Karpas-422 (cell line): ENCODE measurements at places on chromosomes 12 and 14. TPM values are rescaled to one million over a fixed set of nuclear protein-coding genes. Genes with fewer than 3 reads are reported as not detected.

DNA sequence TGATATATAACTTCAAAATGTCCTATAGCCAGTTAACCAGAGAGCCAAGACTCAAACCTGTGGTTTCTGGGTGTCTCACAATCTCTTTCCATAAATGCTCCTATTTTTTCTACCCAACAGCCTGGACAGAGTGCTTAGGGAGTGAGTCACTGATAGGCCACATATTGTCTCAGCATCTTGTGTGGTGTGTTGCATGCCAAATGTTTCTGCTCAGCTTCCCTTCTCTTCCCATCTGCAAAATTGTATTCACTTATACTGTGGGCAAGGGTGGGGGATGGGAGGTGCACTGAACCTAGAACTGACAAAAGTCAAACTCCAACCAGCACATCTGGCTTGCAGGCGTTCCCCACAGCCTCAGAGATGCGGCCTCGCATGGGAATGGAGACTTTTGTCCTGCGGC lies 123.3 kb downstream of the KCNA5 start:
- no peaks in the 10 kb centered on the region for H3K4me1 ChIP-seq
- H3K27ac ChIP-seq: no peak overlapping the region
- H3K4me3 ChIP-seq: no peak overlapping the region
- DNase-seq: no peak

- 0 out of 2 replicates have a peak, but pooled peaks cover 2% of the 10 kb centered on the region for H3K27me3 ChIP-seq
- no peaks in the 10 kb centered on the region for H3K36me3 ChIP-seq
- no peak for DNase-seq
Measured at GRCh38 chr12:113449299-113449698, 22.4 kb downstream of the LHX5 start.

DNA sequence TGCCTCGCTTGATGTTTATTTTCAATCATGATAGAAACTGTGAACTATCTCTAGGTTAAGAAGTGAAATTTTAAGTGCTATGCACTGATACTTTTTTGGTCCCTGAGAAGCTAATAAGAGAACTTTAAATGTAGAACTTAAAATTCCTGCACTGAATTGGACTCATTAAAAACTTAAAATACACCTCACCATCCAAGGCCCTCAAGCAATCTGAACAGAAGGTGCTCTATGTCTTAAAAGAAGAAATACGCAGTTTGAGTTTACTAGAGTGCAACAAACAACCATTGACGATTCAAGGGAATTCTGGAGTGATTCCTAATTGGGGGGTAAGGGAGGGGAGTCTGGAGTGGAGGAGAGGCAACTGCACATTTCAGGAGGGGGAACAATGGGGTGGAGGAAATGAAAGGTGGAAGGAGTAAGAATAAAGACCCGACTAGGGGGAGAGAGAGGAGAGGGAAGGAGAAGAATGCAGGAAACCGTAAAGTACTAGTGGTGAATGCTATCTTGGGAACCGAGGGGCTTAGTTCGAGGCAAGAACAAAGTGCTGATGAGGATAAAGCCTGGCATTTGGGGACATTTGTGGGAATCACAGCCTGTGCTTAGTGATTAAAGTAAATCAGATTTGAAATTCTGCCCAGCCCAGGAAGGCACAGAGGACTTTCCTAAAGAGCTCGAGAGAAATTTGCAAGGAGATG lies 389.7 kb downstream of the AACS start:
- H3K4me1 ChIP-seq: no peaks in the 10 kb centered on the region
- no peaks in the 10 kb centered on the region for H3K36me3 ChIP-seq
- no peaks in the 10 kb centered on the region for H3K27me3 ChIP-seq
- no peak overlapping the region for H3K4me3 ChIP-seq
- no peak overlapping the region for H3K27ac ChIP-seq

KRT72 gene
- not detected in 2 replicates for total RNA-seq

ACOT6 gene
- not detected in 2 replicates for total RNA-seq

CIT gene
- 16.5 and 29.0 TPM in 2 replicates for total RNA-seq
